ENCODE measurements at places on chromosomes 11 and 22. TPM values are rescaled to one million over a fixed set of nuclear protein-coding genes. Genes with fewer than 3 reads are reported as not detected.

Gene SLC22A12
- not detected for total RNA-seq

Gene GRIK4
- total RNA-seq = 0.15 TPM

GRCh38 chr11:75275581-75275980 lies 35.0 kb downstream of the TPBGL start:
- DNase-seq = peak; percentile 57

GRCh38 chr11:83285771-83286528 lies at the start of gene CCDC90B:
Gene CCDC90B (minus strand): TSS chr11:83286367. CDS start chr11:83285972, 395 bp downstream.
- DNase-seq = peak; percentile 97

GRCh38 chr22:46734830-46735453 lies 3.1 kb downstream of the CERK start:
- peak; percentile 65 for DNase-seq
